ENCODE measurements at places on chromosomes 3 and 15.
A peak's percentile ranks its signal among the peaks of the same experiment; 100 is the strongest.

GRCh38 chr3:130846181-130846580 is 47.7 kb upstream of the ATP2C1 start:
- DNase-seq, result no peak

DNA sequence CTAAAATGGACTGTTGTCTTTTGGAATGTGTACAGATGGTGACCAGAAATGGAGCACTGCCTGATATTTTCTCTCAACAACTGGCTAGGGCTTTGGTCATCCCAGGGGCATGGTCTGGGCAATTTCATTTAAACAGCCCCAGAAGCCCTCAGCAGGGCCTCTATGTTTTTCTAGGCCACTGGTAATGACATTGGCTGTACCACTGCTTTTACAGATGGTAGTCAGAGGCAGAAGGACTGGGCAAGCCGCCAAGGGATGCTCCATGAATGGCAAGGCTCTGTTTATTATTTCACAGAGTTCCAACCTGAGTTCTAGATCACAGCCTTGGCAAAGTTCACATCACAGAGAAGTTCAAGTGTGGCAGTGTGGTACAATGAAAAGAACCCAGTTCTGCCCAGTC is 37.0 kb upstream of the LMCD1 start:
- DNase-seq, result no peak

GRCh38 chr3:193095366-193095765 is 145.7 kb upstream of the PLAAT1 start:
- no peak for DNase-seq

DNA sequence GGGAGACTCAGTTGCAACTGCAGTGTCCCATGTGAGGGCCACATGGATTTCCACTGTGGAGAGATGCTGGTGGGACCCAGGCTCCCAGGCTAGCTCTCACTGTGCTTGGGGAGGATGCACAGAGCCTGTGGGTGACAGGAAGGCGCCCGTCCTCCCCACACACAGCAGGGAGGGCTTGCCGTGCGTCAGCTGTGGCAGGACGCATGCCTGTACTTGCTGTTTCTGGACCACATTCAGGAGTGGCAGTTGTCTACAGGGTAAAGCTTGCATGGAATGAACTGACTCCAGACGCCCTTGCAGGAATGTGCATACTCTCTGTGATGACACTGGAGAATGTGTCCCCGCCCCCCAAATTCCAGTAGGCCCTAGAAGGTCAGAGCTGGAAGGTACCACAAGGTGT is 63.8 kb upstream of the SNRPA1 start:
- no peak for DNase-seq

GRCh38 chr3:48135552-48136495 is 52.4 kb downstream of the CDC25A start:
- no peak for DNase-seq

GRCh38 chr3:4908433-4909156 is 70.6 kb upstream of the BHLHE40 start:
- DNase-seq, result no peak

DNA sequence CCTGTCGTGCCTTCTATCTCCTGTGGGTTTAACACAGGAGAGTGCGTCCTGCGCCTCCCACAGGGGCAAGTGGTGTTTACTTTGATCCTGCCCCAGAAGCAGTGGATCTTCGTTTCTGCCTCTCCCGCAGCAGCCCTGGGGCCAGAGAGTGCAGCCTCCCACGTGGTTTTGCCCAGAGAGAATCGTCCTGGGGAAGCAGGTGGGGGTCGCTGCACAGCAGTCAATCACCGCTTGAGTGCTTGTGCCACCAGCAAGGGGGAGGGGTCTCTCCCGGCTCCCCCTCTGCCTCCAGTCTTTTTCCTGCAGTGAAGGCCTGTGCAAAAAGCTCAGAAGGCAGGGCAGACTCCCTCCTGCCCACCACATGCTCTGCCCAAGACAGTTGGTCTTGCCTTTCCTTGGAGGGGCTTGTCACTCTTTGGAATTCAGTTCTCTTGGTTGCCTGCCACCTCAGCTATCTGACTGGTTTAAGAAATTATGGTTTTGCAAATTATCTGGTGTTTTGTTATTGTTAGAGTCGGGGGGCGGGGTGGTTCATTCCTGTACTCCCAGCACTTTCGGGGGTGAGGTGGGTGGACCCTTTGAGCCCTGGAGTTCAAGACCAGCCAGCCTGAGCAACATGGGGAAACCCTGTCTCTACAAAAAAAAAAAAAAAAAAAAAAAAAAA is 26.9 kb downstream of the STOML1 start:
- DNase-seq, result peak; percentile 60

GRCh38 chr15:61621146-61621545 is 392.0 kb upstream of the RORA start:
- no peak for DNase-seq

DNA sequence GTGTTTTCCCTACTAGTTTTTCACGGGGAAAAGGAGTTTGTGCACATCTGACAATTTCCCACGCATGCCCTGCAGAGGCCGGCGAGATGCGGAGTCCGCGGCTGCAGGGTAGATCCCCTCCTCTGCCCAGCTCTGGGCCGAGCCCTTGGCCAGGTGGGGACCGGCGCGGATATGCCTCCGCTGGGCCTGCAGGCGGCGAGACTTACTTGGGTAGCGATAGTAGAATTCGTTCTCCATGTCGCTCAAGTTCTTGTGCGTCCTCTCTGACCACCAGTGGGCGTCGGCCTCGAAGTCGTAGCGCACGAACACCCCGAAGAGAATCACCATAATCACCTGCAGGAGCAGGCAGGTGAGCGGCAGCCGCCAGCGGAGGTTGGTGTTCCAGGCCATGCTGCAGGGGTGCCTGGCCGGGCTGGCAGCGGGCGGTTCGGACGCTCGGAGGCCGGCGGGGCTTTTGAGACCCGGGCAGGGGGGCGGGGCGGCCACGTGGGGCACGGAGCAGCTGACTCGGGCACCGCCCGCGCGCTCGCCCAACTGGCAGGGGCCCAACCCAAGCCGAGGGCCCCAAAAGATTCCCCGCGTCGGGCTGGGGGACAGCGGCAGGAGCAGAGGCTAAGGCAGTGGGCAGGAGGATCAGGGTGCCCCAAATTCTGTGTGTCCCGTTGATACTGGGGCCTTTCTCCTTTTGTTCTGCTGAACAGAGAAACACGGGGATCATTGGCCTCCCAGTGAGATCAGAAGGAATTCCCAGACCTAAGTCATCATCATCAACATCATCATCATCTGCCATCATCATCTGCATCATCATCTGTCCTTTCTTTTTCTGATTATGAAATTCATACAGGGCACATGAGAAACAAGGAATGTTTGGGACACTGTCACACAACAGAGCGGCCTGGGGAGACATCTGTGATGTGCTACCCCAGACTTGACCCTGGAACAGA is at the start of gene RHCG:
Gene RHCG, minus strand, starts transcription at position 429 of the 944 bp plus-strand sequence. Its CDS starts 39 bp downstream, at position 390.
- DNase-seq, result no peak

DNA sequence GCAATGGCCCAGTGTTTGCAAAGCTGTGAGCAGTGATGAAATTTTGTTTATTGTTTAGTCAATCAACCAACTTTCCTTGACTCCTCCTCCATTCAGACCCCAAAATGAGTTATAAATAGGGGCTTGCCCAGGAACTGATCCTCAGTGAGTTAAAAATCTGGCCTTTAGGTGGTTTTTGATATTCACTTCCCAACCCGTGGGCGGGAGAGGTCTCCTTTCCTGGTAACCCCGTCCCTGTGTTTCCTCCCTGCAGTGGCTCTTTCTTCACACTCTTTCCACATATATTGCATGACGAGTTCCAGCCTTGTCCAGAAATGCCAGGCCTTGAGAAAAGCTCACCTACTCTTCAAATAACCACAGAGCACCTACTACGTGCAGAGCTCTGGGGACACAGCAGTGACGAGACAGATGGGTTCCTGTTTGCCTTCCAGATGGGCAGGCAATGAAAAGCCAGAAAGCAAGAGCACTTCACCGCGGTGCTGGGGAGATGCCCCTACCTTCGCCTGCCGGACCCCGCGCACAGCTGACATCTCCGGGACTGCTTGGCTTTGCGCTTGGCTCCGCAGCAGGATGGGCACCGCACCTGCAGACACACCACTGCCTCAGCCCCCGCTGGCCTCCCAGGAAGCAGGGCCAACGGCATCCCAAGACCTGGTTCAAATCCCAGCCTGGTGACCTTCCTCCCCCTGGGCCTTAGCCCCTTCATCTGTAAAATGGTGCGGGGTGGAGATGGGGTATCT is 17.2 kb downstream of the SSUH2 start:
- DNase-seq, result no peak

GRCh38 chr3:63050548-63051177 is 175.4 kb upstream of the CADPS start:
- no peak for DNase-seq

DNA sequence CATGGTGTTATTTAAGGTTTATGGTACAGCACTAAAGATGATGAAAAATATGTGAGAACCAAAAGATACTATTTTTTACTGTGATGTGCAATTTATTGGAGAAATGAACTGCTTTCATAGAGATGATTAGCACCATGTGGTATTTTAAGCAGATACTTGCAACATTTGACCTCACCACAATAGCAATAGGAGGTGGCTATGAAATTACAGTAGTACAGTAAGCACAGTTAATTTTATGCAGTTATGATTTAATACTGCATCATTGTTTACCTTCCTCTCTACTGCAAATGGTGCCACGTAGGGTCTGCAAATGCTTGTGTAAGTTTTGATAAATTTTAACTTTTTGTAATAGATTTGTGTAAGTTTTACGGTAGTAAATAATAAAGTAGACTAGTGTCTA is 14.0 kb downstream of the PYGO1 start:
- no peak for DNase-seq

DNA sequence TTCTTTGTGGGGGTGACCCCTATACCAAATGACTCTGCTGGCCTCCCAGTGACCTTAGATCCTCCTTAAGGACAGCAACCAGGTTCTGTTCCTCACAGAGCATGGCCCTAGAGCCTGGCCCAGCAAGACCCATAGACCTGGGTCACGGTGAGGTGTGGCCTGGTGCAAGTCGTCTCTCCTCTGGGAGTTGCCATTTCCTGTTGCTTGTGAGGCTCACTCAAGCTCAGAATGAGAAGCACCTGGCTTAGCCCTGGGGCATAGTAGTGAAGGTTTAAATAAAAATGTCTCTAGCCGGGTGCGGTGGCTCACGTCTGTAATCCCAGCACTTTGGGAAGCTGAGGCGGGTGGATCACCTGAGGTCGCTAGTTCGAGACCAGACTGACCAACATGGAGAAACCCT is 131.3 kb downstream of the SMAD6 start:
- DNase-seq, result no peak

DNA sequence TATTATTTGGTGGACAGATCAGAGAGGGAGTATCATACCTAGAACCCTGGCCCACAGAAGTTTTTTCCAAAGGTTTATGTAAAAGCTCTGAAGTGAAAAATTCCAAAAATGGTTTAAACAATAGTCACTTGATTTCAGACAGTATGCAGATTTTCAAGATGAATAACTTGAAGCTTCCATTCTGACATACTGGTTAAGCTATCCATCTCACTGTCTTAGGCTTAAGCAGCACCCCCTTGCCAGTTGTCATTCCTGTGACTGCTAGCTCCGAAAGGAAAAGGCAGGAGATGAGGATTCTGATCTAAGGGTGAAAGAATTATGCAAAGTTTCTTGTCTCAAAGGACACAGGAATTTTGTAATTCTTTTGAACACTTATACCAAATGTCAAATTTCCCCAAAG is 337.5 kb upstream of the THBS1 start:
- no peak for DNase-seq

DNA sequence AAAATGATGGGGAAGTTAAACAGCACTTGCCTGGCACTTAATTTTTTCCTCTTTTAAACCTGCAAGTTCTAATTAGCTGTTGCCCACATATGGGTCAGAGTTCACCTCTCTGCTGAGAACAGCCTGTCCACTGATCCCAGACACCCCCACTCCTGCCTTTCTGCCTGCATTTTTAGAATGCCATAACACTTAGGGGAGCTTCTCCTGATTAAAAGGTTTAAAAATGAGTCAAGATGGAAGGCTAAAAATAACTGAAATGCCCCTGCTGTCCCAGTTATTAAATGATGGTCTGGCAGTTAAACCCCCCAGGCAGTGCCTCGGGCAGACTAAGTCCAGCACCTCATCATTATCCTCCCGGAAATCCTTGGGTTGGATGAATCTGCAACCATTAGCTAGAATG is 913.6 kb upstream of the ARPP21 start:
- no peak for DNase-seq

GRCh38 chr3:16849795-16850194 is 35.0 kb upstream of the PLCL2 start:
- DNase-seq, result no peak

GRCh38 chr3:190629088-190629487 is 115.2 kb downstream of the IL1RAP start:
- no peak for DNase-seq

- DNase-seq, result peak; percentile 2
Observed at GRCh38 chr3:150227839-150228238, 180.3 kb upstream of the TSC22D2 start.

DNA sequence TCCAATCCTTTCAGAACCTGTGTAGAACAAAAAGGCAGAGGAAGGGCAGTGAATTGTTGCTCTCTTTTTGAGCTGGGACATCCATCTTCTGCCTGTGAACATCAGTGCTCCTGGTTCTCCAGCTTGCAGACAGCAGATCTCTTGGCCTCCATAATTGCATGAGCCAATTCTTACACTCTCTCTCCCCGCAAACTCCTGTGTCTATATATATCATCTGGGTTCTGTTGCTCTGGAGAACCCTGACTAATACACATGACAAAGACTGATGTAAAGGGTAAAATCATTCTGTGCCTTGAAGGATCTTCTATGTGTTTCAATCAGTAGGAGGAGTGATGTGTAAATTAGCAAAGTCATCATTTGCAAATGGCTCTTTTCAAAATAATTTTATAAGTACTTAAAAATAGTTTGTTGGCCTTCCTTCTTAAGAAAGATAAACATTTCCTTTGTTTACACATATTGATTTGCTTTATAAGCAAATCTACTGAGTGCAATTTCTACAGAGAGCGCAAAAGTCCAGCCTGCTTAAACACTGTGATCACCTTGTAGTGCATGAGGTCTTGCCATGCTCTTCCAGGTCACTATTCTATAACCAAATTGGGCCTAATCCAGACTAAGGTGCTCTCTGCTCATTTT is 154.9 kb upstream of the ANKRD28 start:
- no peak for DNase-seq

GRCh38 chr15:74156678-74157411 is 16.7 kb upstream of the ISLR start:
- no peak for DNase-seq

DNA sequence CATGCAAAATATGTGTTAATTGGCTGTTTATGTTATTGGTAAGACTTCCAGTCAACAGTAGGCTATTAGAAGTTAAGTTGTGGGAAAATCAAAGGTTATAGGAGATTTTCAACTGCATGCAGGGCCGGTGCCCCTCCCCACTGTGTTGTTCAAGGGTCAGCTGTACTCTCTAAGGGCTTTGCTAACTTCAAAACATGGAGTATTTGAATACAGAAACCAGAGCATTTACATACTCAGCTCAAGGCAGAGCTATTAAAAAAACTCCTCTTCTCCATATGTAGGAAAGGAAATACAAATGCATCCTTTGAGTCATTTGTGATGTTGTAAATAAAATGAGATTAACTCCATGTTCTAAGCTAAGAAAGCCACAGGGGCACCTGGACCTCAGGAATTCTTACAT is 16.8 kb downstream of the IL17RB start:
- no peak for DNase-seq

DNA sequence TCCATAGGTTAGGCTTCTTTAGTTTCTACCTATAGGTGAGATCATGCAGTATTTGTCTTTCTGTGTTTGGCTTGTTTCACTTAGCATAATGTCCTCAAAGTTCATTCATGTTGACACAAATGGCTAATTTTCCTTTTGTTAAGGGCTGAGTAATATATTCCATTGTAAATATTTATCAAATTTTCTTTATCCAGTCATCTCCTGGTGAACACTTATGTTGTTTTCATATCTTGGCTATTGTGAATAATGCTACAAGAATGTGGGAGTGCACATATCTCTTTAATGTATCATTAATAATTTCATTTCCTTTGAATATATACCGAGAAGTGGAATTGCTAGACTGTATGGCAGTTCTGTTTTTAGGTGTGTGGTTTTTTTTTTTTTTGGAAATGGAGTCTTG is 250.9 kb upstream of the SEMA6D start:
- DNase-seq, result no peak

Measured in stimulated activated CD4-positive, alpha-beta T cell treated with anti-CD3 and anti-CD28 coated beads, TNF-alpha, amount 100 ng/mL, for 48 hours (primary cell).